GM13976 (cell line): ENCODE measurements at places on chromosomes 12 and 14.

DNA sequence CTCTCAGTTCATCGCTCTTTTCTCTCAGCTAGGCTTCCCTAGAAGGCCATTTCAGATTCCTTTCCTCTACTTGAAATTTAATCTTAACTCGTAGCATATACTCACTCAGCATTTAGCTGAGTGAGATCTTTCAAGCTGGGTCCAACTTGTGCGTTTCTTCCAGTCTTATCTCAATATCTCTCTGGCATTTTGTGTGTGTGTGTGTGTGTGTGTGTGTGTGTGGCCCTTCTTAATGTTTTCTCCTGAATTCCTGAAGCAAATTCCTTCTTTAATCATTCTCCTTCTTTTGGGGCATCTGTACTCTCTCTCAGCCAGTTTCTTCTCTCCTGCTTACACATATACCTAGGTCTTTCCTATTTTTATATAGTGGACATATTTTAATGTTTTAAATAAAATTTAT, 129.1 kb downstream of the KITLG start:
- DNase-seq, result no peak

DNA sequence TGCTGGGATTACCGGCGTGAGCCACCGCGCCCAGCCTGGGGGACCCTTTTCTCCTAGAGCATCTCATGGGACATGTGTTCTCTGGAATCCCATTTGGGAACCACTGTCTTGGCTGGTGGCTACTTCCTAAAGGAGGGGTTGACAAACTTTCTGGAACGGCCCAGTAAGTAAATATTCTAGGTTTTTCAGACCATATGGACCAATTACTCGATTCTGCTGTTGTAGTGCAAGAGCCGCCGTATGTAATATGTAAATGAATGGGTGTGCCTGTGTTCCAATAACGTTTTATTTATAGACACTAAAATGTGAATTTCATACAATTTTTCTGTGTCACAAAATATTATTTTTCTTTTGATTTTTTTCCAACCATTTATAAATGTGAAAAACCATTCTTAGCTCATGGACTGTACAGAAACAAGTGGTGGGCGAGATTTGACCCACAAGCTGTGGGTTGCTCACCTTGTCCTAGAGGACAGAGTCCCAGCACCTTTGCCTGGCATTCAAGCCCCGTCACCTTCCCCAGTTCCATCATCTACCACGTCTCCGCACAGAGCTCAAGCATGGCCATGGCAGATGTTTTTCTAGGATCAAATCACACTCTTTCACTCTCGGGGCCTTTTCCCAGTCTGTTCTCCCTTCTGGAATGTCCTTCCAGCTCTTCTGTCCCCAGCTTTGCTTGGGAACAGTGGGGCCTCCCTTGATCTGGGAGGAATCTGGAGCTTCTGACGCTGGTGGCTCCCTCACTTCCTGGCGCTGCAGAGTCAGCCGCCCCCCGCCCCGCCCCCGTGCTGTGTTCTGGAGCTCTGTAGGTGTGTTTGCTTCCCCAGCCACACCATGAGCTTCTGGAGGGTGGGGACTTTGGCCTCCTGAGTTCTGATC, 17.9 kb upstream of the RCOR1 start:
- DNase-seq, result no peak

GRCh38 chr12:93025145-93026103, 96.3 kb upstream of the EEA1 start:
- peak; percentile 56 for DNase-seq

GRCh38 chr12:99976762-99977161, 8.0 kb downstream of the ANKS1B start:
- no peak for DNase-seq

DNA sequence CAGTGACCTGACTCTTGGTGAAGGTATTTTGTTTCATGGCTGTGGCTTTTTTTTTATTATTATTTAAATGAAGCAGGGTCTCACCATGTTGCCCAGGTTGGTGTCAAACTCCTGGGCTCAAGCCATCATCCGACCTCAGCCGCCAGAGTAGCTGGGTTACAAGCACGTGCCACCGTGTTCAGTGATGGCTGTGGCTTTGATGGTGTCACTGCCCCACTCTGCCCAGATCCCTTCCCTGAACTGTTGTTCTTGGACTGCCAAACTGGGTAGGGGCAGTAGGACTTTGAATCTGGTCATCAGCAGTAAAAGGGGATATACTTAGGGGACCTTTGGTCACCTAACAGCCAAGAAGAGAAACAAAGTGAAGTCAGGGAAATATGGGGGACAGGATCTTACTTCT, 19.4 kb downstream of the B4GALNT3 start:
- no peak for DNase-seq

DNA sequence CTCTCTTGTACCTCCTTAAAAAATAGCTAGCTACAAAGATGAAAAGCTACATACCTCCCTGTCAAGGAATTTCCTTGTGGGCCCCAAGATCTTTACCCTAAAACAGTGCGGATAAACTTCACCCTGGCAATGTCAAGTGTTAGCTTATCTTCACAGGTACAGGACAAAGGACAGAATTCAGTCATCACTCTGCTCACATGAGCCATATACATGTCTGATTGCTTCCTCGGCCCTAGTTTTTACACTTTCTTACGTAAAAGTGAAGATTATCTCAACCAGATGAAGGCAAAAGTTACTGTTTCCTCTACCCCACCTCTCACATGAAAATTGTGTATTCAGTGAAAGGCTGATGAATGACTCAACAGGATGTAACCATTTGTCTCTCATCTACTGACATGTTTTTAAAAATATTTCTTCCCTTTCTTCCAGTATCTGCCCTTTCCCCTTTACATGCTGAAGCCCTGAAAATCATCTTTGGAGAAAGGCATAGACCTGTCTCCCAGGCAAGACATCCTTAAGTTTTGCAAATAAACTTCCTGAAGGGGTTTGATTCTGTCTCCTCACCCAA, 890.1 kb downstream of the GALC start:
- DNase-seq, result no peak

GRCh38 chr12:57126561-57126960, 1.7 kb upstream of the LRP1 start:
- DNase-seq, result no peak

- no peak for DNase-seq
Observed at GRCh38 chr14:52878946-52879345, 71.9 kb downstream of the FERMT2 start.

GRCh38 chr12:95805864-95806671, 15.5 kb upstream of the NTN4 start:
- DNase-seq, result no peak

- no peak for DNase-seq
Observed at GRCh38 chr14:35576260-35576659, 42.3 kb downstream of the INSM2 start.

DNA sequence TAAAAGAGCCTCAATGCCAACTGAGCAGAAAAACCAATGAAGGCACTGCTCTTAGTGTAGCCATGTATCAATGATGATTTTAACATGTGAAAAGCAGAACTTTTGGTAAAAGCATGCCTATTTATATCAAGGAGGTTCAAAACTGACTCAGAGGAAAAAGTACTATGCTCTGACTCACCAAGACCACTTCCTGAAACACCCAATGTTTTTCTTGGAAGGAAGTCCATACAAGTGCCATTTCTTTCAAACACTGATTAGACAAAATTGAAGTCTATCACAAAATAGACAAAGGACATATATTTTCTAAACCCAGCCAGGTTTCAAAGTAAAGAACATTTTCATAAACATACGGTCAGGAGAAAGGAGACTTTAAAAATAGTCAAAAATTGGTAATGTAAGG, 88.6 kb downstream of the EPS8 start:
- peak; percentile 13 for DNase-seq

DNA sequence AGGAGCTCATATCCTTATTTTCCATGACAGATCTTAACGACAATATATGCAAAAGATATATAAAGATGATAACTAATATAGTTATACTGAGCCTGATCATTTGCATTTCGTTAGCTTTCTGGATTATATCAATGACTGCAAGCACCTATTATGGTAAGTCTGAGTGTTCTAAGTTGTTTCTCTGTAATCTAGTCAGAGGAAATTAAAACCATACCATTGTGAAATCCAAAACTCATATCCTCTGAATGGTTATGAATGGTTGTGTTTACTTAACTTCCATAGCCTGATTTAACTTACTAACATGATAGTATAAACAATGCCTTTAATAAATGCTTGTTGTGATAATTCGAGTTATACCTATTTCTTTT, 760 bp downstream of the TMEM19 start:
- DNase-seq, result no peak

GRCh38 chr14:20971705-20972021, 16.4 kb downstream of the RNASE2 start:
- no peak for DNase-seq

GRCh38 chr12:12466157-12466556, 96.5 kb downstream of the DUSP16 start:
- DNase-seq, result no peak

- no peak for DNase-seq
Observed at GRCh38 chr12:91205811-91206210, 23.2 kb upstream of the DCN start.

GRCh38 chr14:36070031-36070719, 106.3 kb downstream of the PTCSC3 start:
- peak; percentile 56 for DNase-seq

DNA sequence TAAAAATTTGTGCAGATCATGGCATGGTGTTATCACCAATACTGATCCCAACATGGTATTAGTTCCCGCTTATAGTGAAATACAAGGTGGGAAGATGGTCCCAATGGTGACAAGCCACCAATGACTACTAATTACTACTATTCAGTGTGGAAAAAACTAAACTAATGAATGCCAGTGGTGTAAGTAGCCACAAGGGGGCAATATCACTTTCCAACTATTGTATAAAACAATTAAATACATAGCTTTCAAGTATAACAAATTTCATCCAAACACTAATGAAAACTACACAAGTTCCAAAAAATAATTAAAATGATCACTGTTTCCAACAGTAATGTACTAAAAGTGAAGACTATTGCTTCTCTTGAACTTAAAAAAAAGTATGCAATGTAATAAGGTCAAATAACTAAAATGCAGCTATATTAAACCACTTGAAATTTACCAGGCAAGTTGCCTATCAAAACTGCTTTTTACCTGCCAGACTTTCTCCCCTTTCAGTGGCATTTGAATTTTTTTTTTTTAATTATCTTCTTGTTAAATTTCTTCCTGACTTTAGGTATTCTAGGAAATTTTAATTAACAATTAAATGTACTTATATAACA, 58.0 kb downstream of the PAPLN start:
- DNase-seq, result peak; percentile 55

GRCh38 chr14:35161231-35161630, 38.9 kb downstream of the PRORP start:
- DNase-seq, result no peak

GRCh38 chr12:56159482-56160192, 1.5 kb downstream of the MYL6 start:
- DNase-seq, result no peak

- no peak for DNase-seq
Observed at GRCh38 chr12:25875661-25876060, 82.8 kb upstream of the RASSF8 start.

- no peak for DNase-seq
Observed at GRCh38 chr12:43352001-43352400, 200.0 kb downstream of the ADAMTS20 start.

DNA sequence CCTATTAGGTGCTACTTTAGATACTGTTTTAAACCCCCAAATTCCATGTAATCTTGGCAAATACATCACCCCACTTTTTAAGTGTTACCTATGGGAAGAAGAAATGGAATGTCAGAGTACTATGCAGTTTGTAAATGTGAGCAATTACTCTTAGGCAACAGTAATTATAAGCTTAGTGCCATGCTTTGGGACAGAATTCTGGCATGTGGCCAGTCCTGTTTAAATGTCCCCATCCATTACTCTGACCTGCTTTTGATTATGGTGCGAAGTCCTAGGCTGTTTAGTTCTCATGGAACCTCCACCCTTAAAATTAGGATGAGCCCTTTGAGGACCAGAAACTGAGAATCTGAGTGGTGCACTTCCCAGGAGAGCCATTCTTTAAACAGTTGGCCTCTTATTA, 321.4 kb upstream of the RGS6 start:
- no peak for DNase-seq

GRCh38 chr14:41137741-41138140, 468.9 kb upstream of the LRFN5 start:
- DNase-seq, result no peak

DNA sequence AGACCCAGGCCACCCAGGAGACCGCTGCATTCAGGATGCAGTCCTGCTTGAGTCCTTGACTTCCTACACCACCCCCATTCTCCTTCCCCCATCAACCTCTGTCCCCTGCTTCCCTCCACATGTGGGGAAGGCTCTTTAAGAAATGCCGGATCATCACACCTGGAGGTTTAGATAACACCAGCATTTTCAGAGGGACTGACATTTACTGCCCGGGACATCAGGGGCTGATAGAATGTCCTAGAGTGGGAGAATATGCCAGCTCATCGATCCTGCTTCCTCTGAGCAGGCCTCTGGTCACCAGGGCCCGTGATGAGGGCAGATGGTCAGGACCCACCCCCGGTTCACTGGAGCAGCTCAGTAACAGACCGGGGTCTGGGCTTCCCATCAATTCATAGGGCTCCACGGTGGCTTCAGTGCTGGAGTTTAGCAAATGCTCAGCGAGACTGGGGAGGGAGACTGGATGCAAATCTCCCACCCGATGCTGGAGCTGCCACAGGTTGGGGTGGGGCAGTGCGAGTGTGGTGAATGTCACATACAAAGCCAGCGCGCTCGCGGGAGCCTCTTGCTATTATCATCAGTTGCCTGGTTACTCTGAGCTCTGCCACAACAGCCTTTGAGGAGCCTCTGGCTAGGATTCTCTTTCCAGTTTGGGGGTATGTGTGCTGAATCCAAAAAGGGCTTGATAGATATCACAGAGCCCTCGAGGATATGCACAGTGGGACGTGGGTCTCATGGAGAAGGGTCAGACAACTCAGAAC, 111.6 kb downstream of the RBM19 start:
- DNase-seq, result no peak

GRCh38 chr14:28635387-28635786, 131.2 kb upstream of the FOXG1 start:
- no peak for DNase-seq

GRCh38 chr14:75577729-75578101, 705 bp upstream of the FLVCR2 start:
- peak; percentile 89 for DNase-seq

- no peak for DNase-seq
Observed at GRCh38 chr12:26204612-26205289, 9.4 kb downstream of the SSPN start.

- no peak for DNase-seq
Observed at GRCh38 chr14:76657846-76658245, 103.4 kb upstream of the VASH1 start.

DNA sequence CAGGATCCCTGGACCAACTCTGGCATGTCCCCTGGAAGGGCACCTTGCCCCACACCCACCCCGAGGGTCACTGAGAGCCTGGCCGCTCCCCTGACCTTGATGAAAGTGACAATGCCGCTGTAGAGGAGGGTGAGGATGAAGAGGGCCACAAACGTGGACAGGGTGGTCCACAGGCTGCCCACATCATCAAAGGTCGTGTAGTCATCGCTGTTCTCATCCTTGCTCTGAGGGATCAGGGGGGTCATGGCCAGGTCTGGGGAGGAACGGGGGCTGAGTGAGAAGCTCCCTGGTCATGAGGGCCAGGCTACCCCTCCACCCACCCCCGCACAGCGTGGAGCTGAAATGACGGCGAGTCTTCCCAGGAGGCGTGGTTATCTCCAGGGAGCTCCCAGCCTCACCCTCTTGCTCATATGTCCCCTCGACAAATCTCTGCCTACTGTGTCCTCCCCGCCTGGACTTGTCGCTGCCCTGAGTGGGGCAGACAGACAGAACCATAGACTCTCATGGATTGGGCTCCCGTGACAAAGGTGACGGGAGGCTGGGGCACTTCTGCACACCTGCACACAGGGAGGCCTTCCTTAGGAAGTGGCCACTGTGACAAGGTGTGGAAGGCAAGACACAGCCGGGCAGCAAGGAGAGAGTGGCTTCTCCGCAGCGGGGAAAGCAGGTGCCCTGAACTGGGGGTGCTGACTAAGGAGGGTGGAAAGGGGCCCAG, 311.1 kb downstream of the TMEM121 start:
- DNase-seq, result no peak
